ENCODE measurements at places on chromosomes 2 and 18.

GRCh38 chr2:64400733-64401528 is 53.0 kb upstream of the LGALSL start:
- no peak for DNase-seq

DNA sequence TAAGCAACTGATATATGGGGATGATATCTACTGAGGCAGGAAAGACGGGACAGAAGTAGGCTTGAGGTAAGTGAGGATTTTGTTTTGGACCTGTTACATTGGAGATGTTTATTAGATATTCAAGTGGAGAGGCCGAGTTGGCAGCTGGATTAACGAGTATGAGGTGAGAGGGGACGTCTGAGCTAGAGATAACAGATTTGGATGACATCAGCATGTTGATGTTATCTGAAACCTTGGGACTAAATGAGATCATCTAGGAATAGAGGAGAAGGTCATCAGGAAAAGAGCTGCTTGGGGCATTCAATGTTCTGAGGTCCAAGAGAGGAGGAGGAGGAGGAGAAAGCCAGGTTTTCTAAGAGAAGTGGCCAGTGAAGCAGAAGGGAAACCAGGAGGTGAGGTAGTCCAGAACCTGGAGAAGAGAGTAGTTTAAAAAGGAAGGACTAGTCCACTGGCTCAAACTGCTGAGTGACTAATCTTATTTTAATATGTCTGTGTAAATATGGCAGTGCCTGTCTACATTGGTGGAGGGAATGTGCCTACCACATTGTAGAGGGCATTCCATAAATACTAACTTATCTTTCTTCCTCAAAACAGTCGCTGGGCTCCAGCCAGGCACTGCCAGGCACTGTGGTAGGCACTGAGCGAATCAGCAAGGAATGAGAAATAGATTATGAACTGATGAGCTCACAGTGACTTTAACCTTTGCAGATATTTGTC is 488.3 kb downstream of the DLGAP1 start:
- no peak for DNase-seq

GRCh38 chr18:35407871-35408481 is 30.8 kb upstream of the ZNF396 start:
- peak; percentile 69 for DNase-seq

GRCh38 chr2:136051001-136051724 is 65.7 kb upstream of the DARS1 start:
- no peak for DNase-seq

GRCh38 chr2:120415728-120416509 is 70.0 kb downstream of the INHBB start:
- no peak for DNase-seq

DNA sequence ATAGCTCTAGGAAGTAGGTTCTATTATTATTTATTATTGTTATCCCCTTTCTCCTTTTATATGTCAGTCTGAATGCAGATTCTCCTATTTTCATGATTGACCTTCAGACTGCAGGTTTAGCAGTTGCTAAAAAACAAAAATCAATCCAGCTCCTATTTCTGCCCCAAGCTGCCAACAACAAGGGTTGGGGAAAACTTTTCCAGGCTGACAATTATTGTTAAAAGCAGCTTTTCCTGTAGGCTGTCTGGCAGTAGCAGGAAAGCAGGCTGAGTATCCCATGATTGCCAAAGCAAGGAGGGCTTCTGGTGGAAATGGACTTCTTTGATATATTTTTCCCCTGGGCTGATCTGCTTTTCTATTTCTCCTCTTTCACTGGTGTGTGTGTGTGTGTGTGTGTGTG is 78.0 kb upstream of the CTLA4 start:
- no peak for DNase-seq

GRCh38 chr18:22355598-22355997 is 62.1 kb downstream of the CTAGE1 start:
- no peak for DNase-seq

- DNase-seq: no peak
Measured at GRCh38 chr2:36485521-36485920, 112.4 kb downstream of the FEZ2 start.

DNA sequence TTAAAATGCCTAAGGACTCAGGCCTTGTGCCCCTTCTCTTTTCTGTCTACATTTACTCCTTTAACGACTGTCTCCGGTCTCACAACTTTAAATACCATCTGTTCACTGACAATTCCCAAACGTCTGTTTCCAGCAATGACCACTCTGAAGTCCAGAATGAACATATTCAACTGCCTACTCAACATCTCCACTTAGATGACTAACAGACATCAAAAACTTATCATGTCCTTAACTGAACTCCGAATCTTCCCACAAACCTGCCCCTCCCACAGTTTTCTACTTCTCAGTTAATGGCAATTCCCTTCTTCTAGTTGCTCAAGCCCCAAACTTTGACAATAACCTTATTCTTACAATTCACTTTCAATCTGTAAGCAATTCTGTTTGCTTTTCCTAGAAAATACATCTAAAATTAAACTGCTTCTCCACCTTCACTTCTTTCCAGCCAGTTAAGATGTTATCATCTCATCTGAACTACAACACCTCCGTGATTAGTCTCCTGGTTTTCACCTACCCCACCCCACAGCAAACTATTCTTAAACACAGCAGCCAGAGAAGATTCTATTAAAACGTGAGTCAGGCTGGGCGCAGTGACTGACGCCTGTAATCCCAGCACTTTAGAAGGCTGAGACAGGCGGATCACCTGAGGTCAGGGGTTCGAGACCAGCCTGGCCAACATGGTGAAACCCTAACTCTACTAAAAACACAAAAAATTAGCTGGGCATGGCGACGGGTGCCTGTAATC is 2.8 kb downstream of the C1D start:
- no peak for DNase-seq

DNA sequence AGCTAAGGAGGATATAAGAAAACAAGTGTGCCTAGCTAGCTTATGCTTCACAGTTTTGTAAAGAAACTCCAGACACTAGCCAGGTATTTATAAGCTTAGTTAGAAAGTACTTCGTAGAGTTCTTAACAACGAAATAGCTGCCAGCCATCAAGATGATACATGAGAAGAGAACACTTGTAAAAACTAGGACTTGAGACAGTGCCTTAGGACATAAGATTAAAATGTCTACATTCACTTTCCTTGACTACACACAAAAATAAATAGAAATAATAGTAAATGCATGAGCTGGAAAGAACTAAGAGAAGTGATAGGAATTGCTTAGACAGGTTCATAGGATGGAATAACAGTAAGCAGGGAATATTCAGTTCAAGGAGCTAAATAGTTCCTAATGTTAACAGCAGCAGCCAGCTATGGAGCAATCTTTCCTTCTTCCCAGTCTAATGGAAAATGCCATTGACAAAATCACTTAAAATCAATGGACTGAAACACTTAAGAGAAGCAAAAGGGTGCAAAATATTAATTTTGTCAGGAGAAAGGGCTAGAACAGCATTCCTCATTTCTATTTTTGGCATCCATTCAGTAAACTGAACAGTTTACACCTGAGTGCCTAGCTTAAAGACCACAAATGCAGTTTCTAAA is 186.6 kb downstream of the PDE11A start:
- no peak for DNase-seq

DNA sequence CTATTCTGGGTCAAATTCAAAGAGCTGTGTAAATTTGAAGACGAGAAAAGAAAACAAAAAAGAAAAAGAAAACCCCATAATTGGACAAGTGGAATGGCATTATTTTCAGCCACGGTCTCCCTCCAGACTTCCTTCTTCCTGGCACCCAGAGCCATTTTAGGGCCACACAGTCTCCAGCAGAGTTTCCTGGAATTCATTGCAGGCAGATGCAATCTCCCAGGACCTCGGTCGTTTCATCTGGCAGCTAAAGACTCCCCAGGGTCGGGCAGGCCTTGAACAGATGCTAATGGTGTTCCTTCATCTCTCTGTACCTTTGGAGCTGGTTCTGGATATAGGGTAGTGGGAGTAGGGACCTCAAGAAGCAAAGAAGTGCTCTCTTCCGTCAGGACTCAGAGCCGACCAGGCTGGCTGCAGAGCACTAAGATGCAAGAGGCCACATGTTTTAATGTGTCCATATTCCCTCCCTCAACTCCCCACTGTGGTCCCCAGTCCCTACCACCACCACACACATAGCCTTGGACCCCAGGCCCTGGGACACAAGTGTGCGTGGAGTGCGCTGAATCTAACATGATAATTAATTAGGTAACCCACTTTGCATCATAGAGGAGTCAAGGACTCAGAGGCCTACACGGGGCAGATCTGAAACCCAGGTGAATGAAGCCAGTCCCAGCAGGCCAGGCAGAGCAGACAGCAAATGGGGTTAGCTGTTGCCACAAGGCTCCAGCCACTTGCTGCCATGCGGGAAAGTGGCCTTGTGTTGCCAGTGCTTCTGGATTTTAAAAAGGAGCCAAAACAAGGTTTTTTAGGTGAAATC is 109.3 kb upstream of the ATL2 start:
- DNase-seq: no peak

DNA sequence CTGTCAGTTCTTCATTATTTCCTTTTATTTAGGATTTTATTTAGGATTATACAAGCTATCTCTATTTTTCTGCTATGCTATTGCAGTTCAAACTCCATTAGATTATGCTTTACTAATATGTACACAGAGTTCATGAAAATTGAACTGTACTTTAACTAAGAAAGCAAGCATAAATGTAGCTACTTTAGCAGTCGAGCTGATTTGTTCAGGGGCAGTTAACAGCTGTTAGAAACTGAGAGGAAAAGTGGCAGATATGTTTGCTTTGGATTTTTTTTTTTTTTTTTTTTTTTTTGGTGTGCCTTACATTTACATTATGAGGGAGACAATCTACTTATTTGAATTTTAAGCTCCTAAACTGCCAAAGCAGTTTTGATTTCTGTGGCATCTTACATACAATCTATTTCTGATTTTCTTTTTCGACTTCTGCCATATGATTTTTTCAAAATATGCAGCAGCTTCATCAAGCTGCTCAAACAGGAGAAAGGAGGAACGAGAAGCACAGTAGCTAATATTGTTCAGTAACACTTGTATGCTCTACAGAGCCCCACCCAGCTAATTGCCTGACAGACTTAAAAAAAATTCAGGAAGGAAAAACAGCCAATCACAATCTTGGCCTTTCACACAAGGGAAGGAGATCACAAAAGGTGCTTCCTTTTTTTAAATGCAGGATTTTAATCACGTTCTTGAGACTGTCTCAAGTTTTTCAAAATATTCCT is 233.4 kb upstream of the SIX3 start:
- peak; percentile 58 for DNase-seq

DNA sequence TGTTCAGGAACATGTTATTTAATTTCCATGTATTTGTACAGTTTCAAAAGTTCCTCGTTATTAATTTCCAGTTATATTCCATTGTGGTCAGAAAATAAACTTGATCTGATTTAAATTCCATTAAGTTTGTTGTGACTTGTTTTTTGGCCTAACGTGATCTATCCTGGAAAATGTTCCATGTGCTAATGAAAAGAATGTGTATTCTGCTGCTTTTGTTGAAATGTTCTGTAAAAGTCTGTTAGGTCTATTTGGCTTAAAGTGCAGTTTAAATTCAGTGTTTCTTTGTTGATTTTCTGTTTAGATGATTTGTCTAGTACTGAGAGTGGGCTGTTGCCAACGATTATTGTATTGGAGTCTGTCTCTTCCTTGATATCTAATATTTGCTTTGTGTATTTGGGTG is 148.0 kb downstream of the UBR3 start:
- DNase-seq: no peak

- DNase-seq: no peak
Measured at GRCh38 chr2:146844226-146844990, 1000.4 kb upstream of the ACVR2A start.

GRCh38 chr2:208135794-208136715 is 6.4 kb upstream of the CRYGC start:
- no peak for DNase-seq

GRCh38 chr2:25354116-25354515 is 12.4 kb upstream of the DNMT3A start:
- DNase-seq: no peak

DNA sequence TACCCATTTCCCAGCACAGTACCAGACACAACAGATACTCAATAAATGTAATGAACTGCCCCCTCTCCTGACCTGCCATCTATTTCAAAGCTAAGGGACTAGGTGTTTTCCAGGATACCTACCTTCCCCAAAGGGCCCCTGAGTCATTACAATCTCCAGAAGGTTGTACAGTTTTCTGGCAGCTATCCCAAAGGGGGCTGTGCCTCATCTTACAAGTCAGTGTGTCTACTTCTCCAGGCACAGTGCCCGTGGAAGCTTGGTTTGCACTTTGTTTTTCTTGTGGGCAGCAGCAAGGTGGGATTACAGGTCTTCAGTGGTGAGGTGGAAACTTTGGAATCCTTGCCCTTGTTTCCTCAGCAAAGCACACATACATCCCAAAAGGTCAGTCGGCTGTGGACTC is 62.8 kb upstream of the CYP26B1 start:
- no peak for DNase-seq

- DNase-seq: no peak
Measured at GRCh38 chr2:168525716-168526446, 69.8 kb downstream of the CERS6 start.

GRCh38 chr2:176101216-176101830 is 1.7 kb downstream of the HOXD12 start:
- no peak for DNase-seq

DNA sequence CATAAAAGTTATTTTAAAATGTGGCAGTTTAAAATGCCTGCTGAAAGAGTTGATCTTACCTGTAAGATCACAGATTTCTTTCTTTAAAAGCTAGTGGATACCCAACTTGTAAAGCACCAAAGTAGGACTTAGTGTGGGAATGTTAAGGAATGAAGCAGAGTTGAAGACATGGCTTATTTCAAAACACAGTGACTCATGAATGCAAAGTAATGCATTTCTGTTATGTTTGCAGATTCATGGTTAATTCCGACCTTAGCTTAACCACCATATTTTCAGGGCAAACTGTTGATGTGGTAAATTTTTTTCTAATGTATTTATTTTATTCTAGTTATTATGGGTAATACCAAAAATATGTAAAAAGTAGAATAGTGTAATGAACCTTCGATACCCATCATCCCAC is 206.8 kb upstream of the FOSL2 start:
- no peak for DNase-seq

DNA sequence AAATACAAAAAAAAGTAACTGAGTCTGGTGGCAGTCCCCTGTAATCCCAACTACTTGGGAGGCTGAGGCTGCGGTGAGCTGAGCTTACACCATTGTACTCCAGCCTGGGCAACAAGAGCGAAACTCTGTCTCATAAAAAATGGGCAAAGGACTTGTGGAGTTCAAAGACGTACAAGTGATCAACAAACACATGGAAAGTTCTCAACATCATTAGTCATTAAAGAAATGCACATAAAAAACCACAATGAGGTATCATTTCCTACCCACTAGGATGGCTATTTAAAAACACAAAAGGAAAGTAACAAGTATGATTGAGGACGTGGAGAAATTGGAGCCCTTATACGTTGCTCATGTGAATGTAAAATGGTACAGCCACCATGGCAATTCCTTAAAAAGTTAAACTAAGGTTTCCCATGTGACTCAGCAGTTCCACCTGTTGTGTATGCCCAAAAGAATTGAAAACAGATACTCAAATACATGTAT is 52.3 kb downstream of the RAB10 start:
- DNase-seq: no peak

DNA sequence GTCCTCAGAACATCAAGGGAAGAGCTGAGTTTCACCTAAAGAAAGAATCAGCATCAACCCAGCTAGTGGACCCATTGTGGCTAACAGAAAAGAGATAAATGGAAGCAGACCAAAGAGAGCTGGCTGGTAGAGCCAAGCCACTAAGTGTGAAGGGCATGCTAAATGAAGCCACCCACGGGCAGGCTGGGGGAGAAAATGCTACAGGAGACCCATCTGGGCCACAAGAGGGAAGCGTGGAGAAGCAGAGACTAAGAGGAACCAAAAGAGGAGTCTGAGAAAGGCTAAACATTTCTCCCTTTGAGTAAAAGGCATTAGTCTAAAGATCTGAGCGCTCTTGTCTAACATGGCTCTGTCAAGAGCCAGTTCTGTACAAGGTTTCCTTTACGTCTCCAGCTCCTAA is 15.8 kb downstream of the CWC22 start:
- DNase-seq: no peak
